Smooth muscle cell of bladder (primary cell): ENCODE measurements at places on chromosomes 3 and 15. TPM values are rescaled to one million over a fixed set of nuclear protein-coding genes. Genes with fewer than 3 reads are reported as not detected.

Gene LRRIQ4
- total RNA-seq, result not detected in 2 replicates

Gene TTC23
- total RNA-seq, result 25.2 and 26.5 TPM in 2 replicates

Gene PPM1L
- 0.83 and 1.00 TPM in 2 replicates for total RNA-seq

Gene NR2F2
- total RNA-seq, result 4.3 and 4.5 TPM in 2 replicates
